Right hindlimb (tissue), 1 donor: ENCODE measurements at places on chromosomes 13 and 19.

DNA sequence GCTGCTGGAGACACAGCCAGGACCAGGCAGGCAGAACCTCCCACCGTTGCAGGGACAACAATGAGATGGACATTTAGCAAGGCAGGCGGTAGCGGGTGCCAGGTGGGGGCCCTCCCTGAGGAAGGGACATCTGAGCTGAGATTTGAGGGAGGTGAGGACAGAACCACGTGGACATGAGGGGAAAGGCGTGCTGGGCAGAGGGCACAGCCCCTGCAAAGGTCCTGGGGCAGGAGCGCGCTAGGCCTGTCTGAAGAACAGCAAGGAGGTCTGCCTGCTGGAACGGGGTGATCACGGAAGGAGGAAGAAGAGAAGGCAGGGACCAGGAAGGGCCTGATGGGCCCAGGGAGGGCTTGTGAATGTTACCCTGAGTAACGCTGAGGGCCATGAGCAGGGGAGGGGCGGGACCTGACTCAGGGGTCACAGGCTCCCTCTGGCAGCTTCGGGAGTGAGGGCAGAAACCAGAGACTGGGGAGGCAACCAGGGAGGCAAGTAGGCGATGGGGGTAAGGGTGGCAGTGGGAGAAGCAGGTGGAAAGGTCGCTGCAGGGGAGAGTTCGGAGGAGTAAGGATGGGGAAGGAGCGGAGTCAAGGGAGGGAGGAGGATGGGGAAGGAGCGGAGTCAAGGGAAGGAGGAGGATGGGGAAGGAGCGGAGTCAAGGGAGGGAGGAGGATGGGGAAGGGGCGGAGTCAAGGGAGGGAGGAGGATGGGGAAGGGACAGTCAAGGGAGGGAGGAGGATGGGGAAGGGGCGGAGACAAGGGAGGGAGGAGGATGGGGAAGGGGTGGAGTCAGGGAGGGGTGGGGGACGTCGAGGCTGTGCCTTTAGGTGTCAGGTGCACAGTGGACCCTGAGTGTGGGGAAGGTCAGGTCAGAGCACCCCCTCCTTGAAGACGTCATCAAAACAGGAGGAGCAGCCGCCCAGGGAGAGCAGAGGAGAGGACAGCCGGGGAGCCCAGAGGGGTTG, 15.7 kb upstream of the B3GNT3 start:
- no peak for DNase-seq

DNA sequence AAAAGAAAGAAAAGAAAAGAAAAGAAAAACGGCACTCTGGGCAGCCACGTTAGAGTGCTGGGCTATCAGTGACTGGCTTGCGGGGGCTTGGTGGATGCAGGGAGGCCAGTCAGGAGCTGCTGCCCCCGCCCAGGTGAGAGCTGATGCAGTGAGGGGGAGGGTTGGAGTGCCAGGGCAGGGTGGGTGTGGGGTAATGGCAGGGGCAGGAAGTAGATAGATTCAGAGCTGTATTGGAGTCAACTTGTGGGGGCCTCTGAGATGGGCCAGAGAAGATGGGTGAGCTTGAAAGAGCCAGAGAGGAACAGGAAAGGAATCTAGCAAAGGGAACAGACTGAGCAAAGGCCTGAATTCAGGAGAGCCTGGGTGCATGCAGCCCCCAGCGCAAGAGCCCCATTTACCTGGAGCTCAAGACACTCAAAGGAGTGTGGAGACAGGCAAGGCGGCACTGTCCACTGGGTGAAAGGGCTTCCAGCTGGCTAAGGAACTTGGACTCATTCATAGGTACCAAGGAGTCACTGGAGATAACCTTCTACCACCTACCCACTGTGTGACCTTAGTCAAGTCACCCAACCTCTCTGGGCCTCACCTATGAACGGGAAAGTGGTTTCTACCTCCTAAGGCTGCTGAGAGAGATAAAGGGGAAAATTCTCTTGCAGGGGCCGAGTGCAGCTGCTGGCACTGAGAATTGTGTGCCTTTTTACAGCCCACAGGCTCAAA, 20.2 kb downstream of the VSTM2B start:
- no peak for DNase-seq

DNA sequence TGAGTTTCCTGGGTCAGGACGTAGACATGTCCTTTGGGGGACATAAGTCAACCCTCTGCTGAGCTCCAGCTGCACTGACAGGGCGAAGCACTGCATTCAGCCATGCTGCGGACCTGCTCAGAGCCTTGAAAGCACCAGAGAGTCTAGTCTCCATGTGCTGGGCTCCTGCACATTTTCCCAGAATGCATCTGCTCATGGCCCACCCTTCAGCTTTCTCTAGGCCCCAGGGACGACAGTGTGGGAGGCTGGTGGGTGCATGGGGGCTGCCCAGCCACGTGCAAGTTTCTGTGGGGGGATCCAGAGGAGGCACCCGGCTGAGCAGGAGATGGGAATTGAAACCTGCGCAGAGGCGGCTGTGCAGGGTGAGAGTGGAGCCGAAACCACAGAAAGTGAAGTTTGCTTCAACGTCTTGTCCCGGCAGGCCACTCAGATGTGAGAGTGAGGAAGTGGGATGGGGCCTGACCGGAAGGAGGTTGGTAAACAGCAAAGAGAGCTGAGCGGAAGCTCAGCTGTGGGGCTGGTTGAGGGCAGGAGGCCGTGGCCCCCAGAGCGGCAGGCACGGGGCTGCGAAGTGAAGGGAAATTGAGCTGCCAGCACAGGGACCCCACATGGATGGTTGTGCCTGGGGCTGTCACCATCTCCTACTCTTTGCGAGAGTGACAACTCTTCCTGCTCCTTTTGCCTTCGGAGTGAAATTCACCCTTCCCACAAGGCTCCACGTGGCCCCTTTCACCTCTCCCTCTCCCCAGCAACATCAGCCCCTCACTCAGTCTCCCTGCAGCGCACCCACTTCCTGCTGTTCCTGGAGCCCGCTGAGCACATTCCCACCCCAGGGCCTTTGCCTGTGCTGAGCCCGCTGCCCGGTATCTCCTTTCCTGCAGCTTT, 11.8 kb downstream of the PGLS start:
- peak; percentile 40 for DNase-seq

DNA sequence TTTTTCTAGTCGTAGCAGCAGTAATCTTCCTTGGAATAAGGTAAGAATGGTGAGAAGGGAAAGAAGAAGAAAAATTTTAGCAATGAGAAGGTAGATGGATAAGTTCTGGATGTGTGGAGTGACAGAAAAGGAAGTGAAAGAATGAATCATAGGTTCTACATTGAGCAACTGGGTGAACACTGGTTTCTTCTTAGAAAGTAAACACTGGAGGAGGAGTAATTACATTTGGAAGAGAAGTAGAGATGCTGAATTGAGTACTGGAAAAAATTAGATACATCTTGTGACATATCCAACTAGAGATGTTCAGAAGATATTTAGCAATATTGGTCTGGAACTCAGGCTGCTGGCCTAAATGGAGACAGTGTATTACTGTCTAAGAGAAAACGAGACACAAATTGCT, 148.5 kb downstream of the GPC5 start:
- DNase-seq: no peak

DNA sequence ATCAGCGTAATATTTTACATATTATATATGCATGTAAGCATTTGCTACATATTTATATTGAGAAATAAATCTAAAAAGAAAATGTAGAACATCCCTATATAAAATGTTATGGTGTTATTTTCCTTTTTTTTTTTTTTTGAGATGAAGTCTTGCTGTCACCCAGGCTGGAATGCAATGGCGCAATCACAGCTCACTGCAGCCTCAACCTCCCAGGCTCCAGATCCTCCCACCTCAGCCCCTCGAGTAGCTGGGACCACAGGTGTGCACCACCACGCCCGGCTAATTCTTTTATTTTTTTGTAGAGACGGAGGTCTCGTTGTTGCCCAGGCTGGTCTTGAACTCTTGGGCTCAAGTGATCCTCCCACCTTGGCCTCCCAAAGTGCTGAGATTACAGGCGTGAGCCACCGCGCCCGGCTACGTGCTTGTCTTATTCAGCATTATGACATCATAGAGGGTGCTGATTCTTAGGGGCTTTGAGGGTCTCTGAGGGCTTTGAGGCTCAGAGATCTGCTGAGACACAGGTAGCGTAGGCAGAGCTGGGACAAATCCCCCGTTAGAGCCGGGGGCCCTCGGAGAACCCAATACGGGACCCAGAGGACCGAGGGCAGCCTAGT, 101.9 kb downstream of the GADD45B start:
- DNase-seq: no peak

DNA sequence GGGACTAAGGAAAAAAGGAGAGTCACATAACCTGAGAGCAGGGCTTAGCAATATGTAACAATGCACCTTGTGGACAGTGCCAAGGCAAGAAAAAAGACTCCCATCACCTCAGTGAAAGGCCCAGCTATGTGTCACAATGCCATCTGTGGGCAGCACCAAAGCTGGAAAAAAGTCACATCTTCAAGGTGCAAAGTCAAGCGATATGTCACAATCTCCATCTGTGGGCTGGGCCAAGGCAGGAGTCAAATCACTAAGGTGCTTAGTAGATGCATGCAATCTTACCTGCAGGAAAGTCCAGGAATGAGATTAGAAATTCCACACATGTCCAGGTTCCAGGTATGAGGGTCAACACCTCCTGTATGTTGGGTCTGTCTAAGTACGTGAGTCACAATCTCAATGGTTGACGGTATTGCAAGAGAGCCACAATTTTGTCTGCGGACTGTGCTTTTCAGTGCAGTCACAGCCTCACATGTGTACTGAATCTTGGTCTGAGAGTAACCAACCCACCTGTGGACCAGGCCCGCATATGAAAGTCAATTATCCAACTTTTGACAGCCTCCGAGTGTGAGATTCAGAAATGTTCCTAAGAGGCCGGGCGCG, 14.8 kb upstream of the ZNF43 start:
- no peak for DNase-seq
